ENCODE measurements at places on chromosomes 6 and 20.

GRCh38 chr6:131937226-131937625 lies 13.9 kb downstream of the CCN2 start:
- no peak for DNase-seq

DNA sequence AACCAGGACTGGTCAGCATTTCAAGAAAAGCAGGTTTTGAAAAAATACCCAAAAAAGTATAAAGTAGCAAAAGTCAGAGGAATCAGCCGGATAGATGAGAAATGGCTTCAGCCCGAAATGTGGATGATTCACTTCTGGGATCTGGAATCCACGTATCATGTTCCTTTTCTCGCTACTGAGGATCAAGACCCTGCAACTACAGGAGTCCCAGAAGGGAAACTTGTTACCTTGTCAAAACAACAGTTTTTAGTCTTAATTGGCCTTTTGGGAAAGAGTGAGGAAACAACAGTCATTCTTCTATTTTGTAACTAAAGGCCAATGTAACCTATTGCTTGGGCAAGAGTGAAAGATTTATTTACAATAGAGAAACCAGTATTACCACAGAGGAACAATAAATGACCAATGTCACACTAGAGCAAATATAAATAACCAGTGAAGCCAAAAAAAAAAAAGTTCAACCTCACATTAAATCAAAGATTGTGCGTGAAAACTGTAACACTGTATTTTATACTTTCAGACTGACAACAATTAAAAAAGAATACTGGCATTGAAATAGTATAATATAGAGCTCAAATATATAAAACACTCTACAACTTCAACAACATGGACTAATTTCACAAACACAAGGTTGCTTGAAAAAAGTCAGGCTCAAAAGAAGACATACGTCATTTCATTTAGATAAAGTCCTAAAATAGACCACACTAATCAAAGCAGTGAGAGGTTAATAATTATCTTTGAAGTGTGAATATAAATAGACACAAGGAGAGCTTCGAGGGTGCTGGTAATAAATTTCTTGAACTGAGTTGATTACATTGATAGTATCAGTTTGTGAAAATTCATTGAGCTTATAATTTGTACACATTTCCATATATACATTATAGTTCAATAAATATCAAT lies 116.2 kb downstream of the GFRAL start:
- no peak for DNase-seq

- no peak for DNase-seq
Observed at GRCh38 chr6:167733740-167734661, 92.7 kb upstream of the AFDN start.

- DNase-seq = no peak
Observed at GRCh38 chr6:90305800-90306448, 9.3 kb upstream of the BACH2 start.

- DNase-seq = no peak
Observed at GRCh38 chr6:133895573-133896343, 6.8 kb downstream of the TCF21 start.

DNA sequence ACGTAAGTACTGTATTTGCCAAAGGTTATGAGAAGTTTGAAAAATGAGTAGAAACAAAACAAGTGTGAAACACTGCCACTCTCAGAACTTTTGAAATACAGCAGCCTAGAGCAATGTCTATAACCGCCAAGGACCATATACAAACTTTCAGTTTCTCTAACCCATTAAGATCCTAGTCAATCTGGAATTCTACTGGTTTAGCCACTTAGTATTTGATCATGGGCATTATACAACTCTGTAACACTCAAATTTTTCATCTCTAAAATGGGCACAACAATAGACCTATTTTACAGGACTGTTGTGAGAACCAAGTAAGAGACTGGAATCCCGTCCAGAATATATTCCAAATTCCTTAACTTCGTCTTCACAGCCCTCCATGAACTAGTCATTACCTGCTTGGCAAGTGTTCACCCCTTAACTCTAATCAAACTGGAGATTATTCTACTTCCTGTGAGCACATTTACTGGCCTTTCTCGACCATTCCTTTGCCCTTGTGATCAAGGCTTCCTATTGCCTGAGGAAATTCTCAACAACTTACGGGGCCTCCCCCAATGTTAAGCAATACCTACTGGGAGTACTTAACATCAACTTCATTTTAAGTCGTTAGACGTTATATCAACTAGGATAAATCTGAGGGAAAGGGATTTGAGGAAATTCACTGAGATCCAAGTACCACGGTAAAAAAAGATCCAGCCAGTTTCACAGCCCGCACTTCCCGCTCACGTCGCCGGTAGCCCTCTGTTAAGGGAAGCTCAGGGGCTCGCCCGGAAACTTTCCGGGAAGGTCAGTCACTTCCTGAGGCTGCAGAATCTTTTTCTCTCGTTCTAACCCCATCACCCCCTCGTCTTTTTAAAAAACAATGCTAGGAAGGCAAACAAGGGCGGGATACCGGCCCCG lies 1.1 kb downstream of the EIF2S2 start:
- DNase-seq = no peak

GRCh38 chr6:135116571-135116970 lies 61.9 kb upstream of the HBS1L start:
- DNase-seq = no peak

DNA sequence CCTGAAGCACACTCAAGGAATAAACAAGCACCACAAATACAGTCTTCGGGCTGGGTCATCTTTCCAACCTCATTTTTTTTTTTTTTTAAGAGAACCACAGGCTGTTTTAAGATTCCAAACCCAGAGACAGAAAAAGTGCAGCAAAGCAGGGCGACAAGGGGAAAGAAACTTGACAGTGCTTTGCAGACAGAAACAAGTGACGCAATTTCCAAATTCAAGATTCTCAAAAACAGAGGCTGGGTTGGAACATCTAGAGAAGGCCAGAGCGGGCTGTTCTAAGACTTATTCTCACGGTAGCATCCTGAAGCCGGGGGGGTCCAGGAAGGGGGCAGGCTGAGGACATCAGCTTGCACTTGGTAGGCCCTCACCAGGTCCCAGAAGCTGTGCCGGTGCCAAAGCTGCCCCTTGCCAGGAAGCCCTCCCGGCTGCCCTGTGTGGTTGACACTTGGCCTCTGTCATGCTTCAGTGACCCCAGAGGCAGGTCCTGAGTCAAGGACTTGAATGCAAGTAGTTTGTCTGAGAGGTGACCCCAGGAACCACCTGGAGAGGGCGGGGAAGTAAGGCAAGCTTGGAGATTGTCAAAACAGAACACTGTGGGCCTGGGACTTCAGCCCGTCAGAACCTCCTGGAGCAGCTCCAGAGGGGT lies 50.5 kb downstream of the BMP7 start:
- DNase-seq = no peak

- no peak for DNase-seq
Observed at GRCh38 chr6:4354181-4354580, 218.8 kb upstream of the ECI2 start.

DNA sequence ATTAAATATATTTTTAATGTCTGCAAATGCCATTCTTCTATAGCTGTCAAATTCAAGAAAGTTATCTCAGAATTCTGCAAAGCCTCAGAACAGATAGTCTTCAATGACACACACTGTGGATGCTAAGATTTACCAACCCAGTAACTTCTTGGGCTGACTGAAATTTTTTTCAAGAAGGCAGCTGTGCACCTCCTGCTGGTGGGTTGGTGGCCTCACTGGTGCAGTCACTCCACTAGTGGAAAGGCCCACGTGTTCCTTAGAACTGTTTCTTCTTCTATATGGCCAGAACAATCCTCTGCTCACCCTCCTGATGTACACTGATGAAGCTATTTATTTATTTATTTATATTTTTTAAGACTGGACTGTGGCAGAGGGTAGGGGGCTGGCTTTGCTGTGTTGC lies 28.1 kb upstream of the MTCL3 start:
- no peak for DNase-seq
